ENCODE measurements at places on chromosomes 7 and 10. TPM values are rescaled to one million over a fixed set of nuclear protein-coding genes. Genes with fewer than 3 reads are reported as not detected.

GRCh38 chr7:116950889-116951351 lies 2.4 kb upstream of the ST7 start:
- no peak for DNase-seq
- peaks cover 19% of the 10 kb centered on the region for H3K27me3 ChIP-seq
- no peaks in the 10 kb centered on the region for H3K36me3 ChIP-seq

GRCh38 chr10:76091926-76092325 lies 660.5 kb downstream of the LRMDA start:
- H3K27me3 ChIP-seq: no peaks in the 10 kb centered on the region
- H3K4me1 ChIP-seq: no peaks in the 10 kb centered on the region
- H3K36me3 ChIP-seq: no peaks in the 10 kb centered on the region
- no peak for DNase-seq
- no peak overlapping the region for H3K4me3 ChIP-seq

DNA sequence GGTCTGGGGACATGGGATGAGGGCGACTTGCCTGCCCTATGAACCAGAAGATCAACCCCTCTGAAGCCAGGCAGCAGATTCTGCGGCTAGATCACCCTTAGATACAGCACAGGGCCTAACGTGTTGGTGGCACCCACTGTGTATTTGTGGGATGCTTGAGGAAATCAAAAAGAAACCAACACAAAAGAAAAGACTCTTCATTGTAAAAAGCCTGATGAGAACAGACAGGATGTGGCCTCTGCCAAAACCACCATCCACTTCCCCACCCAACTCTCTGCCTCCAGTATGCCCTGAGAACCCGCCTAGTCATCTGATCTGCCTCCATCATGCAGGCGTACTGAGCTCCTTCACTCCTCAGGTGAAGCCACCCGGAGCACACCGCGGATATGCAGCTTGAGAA lies 97.2 kb upstream of the INSYN2A start:
- H3K4me1 ChIP-seq: no peaks in the 10 kb centered on the region
- H3K4me3 ChIP-seq: no peak overlapping the region
- H3K36me3 ChIP-seq: no peaks in the 10 kb centered on the region
- H3K27ac ChIP-seq: no peak overlapping the region
- DNase-seq: no peak

- DNase-seq: no peak
- H3K27me3 ChIP-seq: peaks cover 7% of the 10 kb centered on the region
- H3K4me1 ChIP-seq: no peaks in the 10 kb centered on the region
- no peaks in the 10 kb centered on the region for H3K36me3 ChIP-seq
These were observed 117.8 kb upstream of the ZMIZ1 start for GRCh38 chr10:78950656-78951587.

GRCh38 chr7:29207162-29207801 lies 12.7 kb downstream of the CHN2 start:
- DNase-seq: no peak
- no peaks in the 10 kb centered on the region for H3K36me3 ChIP-seq
- H3K27me3 ChIP-seq: no peaks in the 10 kb centered on the region
- no peak overlapping the region for H3K4me3 ChIP-seq
- H3K4me1 ChIP-seq: peaks cover 5% of the 10 kb centered on the region

- no peaks in the 10 kb centered on the region for H3K27me3 ChIP-seq
- H3K4me3 ChIP-seq: no peak overlapping the region
- no peaks in the 10 kb centered on the region for H3K36me3 ChIP-seq
These were observed 133.6 kb upstream of the COL1A2 start for GRCh38 chr7:94261067-94261466.

DNA sequence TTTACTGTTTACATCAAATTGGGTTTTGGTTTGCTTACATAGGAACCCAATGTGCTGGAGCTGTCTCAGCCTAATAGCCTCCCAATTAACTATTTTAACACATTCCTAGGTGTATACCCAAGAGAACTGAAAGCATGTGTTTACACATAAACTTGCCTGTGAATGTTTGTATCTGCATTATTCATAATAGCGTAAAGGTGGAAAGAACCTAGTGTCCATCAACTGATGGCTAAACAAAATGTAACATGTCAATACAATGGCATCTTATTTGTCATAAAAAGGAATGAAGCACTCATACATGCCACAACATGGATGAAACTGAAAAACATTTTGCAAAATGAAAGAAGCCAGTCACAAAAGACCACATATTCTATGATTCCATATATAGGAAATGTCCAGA lies 160.6 kb upstream of the EEPD1 start:
- H3K27me3 ChIP-seq: no peaks in the 10 kb centered on the region
- no peaks in the 10 kb centered on the region for H3K4me1 ChIP-seq
- H3K36me3 ChIP-seq: no peaks in the 10 kb centered on the region
- no peak for DNase-seq
- no peak overlapping the region for H3K4me3 ChIP-seq

GRCh38 chr10:23151071-23151470 lies 41.0 kb upstream of the PTF1A start:
- no peaks in the 10 kb centered on the region for H3K27me3 ChIP-seq
- H3K4me1 ChIP-seq: no peaks in the 10 kb centered on the region
- no peak overlapping the region for H3K27ac ChIP-seq
- H3K4me3 ChIP-seq: no peak overlapping the region
- no peaks in the 10 kb centered on the region for H3K36me3 ChIP-seq

DNA sequence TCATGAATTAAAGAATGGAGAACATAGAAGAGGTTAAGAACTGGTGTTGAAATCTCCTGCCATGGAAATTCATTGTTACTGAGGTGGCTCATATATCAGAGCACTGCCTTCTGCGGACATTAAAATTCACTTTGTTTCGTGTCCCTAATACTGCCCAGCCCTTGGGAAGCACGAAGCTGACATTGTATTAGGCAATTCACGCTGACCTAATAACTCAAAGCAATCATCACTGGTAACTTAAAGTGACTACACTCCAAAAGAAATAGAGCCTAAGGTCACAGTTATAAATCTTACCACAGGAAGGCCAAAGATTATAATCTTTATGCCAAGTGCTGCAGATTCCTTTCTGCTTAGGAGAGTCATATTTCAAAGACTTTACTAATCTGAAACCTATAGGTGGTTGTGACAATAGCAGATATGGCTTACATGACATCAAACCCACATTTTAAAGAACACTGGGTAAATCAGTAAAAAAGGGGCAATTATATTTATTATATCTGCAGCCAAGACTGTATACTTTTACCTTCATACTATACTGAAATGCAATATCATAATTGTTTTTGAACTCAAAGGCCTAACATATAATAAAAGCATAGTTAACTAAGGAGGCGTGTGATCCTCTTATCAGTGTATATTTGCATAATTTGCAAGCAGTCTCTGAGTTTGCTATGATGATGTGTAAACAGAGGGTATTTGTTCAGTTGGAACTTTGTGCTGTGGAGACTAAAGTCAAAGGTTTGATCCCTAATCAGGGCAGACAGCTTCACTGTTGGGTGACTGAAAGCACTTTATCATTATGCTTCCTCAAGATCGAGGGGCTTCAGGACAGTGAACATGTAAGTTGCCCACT lies 51.9 kb upstream of the CAPZA2 start:
- H3K36me3 ChIP-seq: no peaks in the 10 kb centered on the region
- no peak overlapping the region for H3K27ac ChIP-seq

DNA sequence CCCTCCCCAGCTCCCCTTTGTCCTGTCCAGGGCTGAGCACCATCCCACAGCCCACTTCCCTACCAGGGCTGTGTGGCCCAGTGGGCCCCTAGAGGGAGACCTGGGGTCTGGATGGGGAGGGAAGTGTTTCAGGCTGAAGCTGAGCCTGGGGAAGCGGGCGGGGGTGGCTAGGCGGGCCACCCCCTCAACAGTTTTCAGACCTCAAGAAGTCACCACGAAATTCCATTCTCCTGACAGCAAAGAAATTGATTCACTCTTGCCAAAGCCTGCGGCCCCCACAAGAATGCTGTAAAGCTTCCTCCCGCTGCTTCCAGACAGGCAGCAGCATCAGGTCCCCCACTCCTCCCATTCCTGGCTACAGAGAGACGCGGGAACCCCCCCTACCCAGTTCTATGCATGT lies 2.5 kb upstream of the LFNG start:
- no peaks in the 10 kb centered on the region for H3K27me3 ChIP-seq
- no peak for DNase-seq
- peaks cover 34% of the 10 kb centered on the region for H3K4me1 ChIP-seq
- peaks cover 9% of the 10 kb centered on the region for H3K36me3 ChIP-seq
- no peak overlapping the region for H3K4me3 ChIP-seq

DNA sequence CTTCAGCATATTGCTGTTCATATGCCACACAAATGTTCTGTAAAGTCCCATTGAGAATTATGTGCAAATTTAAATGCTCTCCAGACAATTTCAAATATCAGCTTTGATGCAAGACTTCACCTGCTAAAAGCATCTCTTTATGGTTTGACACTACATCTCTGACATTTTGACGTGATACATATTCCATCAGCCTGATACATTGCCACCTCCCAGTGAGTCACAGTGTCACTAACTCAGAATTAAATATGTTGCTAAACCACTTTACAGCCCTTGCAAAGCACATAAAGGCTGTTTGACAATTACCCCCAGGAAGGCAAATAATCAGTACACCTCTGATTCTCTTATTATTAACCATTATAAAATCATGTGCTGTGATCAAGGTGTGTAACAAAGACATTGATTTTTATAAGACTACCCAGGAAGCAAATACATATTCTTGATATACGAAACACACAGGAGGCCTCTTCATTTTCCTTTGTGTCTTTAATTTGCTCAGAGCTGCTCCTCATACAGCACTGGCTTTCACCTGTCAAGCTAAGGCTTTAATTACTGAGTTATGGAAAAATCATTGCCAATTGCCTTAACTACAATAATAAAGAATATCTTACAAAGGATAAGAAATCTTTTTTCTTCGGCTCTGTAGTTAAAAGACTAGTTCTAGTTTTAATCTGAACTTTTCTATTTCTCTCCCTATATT lies 547.5 kb upstream of the C7orf33 start:
- DNase-seq: no peak
- no peak overlapping the region for H3K27ac ChIP-seq
- no peaks in the 10 kb centered on the region for H3K4me1 ChIP-seq
- H3K36me3 ChIP-seq: no peaks in the 10 kb centered on the region
- no peaks in the 10 kb centered on the region for H3K27me3 ChIP-seq
- no peak overlapping the region for H3K4me3 ChIP-seq

DNA sequence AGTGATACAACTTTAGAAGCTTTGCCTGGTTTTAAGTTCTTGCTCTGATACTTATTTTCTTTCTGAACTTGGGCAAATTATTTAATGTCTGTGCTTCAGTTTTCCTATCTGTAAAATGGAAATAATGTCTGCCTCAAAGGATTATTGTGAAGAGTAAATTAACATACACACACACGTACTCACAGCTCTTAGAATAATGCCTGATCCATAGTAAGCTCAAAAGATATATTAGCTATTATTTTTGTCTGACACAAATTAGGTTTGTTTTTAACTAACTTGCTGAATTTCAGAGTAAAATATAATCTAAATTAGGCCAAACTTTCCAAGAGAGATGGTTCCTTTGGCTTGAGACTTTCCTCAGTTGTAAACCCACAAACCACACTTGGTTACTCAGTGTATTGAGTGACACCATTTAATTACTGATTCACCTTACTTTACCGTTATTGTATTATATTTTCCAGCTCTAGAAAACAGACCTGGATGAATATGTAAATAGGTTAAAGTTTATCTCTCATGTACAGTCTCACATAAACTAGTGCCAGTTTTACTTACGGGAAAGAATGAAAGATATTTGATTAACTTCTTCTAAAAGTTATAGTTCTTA lies 50.4 kb downstream of the VTI1A start:
- H3K36me3 ChIP-seq: no peaks in the 10 kb centered on the region
- no peak overlapping the region for H3K4me3 ChIP-seq
- H3K27ac ChIP-seq: no peak overlapping the region
- DNase-seq: no peak

FAM180A gene
- not detected for total RNA-seq

RBAK gene
- total RNA-seq: 20.3 TPM

SNCG gene
- total RNA-seq: not detected

Data from B cell (primary cell).